HuH-7.5 (cell line): ENCODE measurements at places on chromosomes 5 and 9.

- peak; percentile 38 for DNase-seq
Observed at GRCh38 chr5:81755320-81755719, 4.4 kb upstream of the SSBP2 start.

GRCh38 chr9:117714282-117714681 is 10.1 kb downstream of the TLR4 start:
- no peak for DNase-seq

DNA sequence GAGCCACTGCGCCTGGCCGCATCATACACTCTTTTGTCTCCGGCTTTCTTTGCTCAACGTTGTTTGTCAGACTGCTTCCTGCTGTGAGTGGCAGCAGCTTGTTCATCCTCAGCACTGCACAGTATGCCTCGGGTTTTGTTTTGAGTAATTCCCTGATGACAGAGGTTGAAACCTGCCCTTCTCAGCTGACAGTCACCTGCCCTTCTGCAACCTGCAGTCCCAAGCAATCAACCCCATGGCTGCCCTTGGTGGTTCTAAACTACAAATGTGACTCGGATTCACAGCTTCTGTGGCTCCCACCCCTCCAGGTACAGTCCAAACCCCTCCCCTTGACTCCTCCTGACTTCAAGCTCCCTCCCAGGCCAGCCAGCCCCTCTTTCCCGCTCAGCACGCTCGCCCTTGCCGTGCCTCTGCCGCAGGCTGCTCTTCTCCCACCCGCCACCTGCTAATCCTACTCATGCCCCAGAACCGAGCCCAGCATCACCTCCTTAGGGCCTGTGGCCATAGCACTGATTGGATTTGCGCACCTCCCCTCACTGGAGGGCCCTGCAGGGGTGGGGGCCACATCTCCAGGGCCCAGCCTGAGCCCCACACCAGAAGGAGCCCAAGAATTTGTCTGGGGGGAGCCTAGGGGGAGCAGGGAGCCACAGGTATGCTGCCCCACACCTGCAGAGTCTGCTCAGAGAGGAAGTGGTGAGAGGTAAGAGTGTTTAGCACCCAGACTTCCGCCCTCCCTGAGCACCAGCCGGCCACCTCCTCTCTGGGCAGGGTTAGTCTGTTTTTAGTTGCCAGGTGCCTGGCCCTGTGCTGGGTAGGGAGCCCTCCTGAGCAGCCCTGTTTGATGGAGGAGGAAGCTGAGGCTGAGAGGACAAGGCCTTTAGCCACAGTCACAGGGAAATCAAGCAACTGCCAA is 10.1 kb downstream of the EEIG1 start:
- DNase-seq = no peak

- DNase-seq = peak; percentile 86
Observed at GRCh38 chr9:132669698-132670456, at the start of gene DDX31. DDX31 (minus strand) TSS chr9:132669983; CDS start chr9:132669934, 49 bp downstream.

DNA sequence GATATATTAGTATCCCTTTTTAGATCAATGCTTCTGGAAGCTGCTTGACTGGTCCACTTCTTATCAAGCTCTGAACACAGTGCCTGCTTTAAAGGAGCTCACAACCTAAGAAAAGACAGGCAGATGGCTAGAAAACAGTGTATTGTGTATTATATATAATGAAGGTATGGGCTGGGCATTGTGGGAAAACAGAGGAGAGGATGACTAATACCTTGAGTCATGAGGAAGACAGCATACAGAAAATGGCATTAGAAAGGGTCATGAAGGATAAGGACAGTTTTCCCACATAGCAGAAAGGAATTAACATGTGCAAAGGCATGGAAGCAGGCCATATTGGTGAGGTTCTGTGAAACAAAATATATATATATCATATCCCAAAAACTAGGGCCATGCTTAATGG is 309.6 kb downstream of the MLLT3 start:
- no peak for DNase-seq
